ENCODE measurements at places on chromosomes 6 and 20. TPM values are rescaled to one million over a fixed set of nuclear protein-coding genes. Genes with fewer than 3 reads are reported as not detected.

- DNase-seq, result no peak
These were observed 92.9 kb downstream of the GJA10 start for GRCh38 chr6:89987140-89987539.

GRCh38 chr6:15945593-15946159, 183.2 kb upstream of the MYLIP start:
- no peak for DNase-seq

The HCRTR2 gene
- polyA plus RNA-seq, result 0.49 TPM

The MYB gene
- polyA plus RNA-seq, result 4.6 TPM

Measured in left renal pelvis (tissue), 4 donors.